ENCODE measurements at places on chromosomes 12 and 14. TPM values are rescaled to one million over a fixed set of nuclear protein-coding genes. Genes with fewer than 3 reads are reported as not detected.

DNA sequence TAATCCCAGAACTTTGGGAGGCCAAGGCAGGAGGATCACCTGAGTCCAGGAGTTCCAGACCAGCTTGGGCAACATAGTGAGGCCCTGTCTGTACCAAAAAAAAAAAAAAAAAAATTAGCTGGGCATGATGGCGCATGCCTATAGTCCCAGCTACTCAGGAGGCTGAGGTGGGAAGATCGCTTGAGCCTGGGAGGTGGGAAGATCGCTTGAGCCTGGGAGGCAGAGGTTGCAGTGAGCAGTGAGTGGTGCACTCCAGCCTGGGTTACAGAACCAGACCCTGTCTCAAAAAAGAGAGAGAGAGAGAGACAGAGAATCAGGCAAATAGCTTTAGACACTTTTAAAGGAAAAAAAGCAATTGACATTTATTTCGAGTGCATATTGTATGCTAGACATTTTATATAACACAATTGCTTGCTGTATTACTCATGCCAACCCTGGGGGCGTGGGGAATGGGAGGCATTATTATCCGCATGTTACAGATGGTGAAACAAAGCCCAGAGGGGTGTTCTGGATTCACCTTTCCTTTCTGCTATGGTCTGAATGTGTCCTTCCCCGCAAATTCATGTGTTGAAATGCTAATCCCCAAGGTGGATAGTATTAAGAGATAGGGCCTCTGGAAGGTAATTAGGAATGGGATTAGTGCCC is 9.7 kb downstream of the POU6F1 start:
- no peak for DNase-seq

DNA sequence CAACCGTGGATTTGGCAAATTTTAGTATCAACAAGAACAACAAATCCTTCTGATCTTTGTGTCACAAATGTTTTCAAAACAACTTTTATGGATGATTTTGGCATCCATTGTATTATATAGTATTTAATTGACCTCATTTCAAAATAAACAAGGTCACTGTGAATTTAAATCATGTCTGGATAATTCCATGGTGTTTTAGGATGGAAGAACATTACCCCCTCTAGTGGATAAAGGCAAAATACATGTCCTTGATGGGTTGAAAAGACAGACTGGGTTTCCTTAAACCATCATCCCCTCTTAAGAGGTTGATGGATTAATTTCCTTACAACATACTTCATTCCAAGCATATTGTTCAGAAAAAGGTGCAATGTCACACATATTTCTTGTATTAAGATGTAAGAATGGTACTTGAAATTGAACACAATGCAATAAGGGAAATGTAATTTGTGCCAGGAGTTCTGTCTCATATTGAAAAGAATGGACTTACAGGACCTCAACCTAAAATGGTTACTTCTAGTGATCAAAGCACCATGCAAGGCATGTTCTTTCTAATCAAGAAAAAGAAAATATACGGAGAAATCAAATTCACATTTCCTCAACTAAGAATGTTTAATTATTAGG is 352.0 kb downstream of the BCAT1 start:
- DNase-seq = no peak

DNA sequence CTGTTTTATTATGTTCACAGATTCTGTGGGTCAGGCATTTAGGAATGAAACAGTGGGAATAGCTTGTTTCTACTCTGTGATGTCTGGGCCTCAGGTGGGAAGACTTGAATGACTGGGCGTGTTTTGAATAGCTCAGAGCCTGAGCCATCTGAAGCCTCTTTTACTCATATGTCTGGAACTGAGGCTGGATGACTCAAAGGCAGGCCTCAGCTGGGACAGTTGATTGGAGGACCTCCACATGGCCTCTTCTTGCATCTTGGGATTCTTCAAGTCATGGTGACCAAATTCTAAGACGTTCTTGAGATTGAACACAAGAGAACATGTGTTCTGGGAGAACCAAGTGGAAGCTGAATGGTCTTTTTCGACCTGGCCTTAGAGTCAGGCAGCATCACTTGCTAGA is 45.8 kb upstream of the TBX3 start:
- DNase-seq = no peak

DNA sequence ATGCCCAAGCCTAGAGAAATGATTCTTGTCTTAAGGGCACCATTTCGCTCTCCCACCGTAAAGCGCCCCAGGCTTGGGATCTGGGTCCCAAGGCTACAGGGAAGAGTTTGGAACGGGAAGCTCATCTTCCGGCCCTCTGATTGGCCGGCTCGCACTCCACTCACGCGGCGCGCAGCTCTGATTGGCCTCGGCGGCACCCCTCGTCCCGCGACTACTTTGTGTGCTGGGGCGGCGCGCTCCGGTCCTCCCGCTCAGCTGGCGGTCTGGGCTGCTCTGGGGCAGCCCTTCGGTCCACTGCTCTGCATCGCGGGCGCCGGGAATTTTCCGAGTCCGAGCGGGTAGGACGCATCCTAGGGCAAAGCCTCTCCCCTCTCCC is 886 bp upstream of the FUT8 start:
- DNase-seq = peak; percentile 91

DNA sequence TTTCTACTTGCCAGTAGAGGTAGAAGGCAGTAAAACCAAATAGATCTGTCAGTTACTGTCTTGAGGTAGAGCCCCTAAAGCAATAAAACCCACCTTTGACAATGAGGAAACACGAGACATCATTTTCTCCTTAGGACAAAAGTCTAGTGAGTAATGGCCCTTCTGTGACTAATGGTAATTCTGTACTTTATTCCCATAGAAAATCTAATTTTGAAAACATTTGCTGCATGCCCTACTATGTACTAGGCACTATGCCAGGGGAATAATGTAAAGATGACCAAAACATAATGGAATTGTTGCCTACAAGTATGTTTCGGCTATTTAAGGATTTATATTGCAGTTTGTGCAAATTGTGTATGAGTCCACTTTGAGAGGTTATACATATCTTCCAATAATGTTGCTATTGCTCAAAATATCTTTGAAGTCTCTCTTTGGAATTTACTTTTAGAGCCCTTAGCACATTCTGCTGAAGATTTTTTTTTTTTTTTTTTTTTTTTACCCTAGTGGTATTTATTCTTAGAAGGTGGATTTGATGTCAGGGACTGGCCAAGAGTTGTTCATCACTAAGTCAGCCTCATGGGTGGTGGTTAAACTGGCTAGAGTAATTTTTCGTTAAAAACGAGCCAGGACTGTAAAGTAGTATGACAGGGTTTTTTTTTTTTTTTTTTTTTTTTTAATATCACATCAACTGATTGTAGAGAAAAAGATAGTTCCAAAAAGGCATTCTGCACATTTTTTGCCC is 109.7 kb downstream of the CRADD start:
- no peak for DNase-seq

DNA sequence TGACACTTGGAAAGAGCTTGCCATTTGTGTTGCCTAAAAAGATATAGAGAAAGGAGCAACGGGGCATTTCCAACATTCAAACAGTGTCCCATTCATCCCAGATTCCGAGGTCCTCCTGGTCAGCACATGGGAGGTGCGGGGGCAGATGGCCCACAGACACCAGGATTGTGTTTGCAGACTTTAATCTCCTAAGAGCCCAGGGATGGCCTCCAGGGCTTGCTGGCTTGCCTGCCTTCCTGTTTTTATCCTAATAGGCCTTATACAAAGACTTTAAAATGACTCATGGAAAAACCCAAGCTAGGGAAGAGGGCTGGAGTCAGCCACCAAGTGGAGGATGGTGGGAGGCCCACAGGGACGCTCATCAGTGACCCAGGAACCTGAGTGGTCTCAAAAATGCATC is 21.5 kb upstream of the FAM181A start:
- no peak for DNase-seq

- no peak for DNase-seq
Measured at GRCh38 chr14:61812347-61813095, 50.3 kb downstream of the SNAPC1 start.

DNA sequence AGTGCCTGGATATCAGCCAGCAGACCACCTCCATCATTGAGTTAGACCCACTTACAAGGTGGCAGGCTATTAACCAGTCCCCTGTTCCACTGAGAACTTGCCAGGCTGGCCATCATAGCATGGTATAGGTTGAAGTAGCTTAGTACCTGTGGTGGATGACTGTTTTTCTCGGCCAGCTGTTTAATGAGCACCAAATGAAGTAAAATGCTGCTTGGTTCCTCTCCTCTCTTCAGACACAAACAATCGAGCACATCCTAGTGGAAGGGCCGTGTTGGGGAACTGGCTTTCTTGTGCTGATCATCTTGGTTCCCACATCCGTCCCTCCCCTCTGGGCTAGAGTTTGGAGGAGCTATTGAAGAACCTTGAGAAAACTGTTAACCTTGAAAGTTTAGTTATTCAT is 486.2 kb downstream of the RAD51B start:
- no peak for DNase-seq

- no peak for DNase-seq
Measured at GRCh38 chr14:74879427-74880182, 2.1 kb upstream of the DLST start.

- no peak for DNase-seq
Measured at GRCh38 chr12:130803702-130804101, 35.3 kb downstream of the STX2 start.

DNA sequence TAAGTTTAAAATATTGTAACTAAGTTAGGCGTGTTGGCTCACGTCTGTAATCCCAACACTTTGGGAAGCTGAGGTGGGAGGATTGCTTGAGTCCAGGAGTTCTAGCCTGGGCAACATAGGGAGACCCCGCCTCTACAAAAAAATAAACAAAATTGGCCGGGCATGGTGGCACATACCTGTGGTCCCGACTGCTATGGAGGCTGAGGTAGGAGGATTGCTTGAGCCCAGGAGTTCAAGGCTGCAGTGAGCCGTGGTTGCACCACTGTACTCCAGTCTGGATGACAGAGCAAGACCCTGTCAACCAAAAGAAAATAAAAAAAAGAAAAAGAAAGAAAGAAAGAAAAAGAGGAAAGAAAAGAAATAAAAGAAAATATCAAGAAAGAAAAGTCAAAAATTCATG is 72.5 kb downstream of the TSPAN11 start:
- no peak for DNase-seq

DNA sequence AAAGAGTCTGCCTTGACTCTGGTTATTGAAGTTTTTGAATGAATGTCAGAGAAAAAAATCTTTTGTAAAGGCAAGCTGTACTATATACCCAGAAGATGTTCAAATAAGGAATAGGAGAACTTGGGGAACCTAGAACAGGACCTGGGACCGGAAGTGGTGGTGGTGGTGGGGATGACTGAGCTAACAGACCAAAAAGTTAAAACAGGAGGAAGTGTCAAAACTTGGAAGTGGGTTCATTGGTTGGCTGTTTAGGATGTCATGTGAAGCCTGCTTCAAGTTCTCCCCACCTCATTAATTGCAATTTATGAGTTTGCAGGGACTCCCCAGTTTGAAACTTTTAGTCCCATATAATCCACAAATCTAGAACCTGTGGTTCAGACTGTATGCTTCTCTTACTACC is 26.2 kb downstream of the PLXNC1 start:
- DNase-seq = peak; percentile 84

DNA sequence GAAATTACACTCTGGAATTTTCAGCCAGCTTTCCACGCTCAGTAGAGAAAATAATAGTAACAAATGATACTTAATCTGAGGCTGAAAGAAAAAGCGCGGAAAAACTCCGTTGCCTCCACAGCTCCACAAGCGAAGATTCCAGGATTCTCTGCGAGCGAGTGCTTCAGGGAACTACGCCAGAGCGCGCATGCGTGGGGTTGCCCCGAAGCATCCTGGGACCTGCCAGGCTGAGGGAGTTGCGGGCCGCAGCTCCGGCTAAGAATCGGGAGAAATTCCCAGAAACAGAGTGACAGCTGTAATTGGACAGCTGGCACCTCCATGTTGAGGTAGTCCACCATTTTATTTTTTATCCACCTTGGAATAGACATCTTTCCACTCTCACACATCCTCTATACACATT is 12.0 kb upstream of the TTC5 start:
- DNase-seq = no peak

GRCh38 chr14:29035134-29035533 is 268.5 kb downstream of the FOXG1 start:
- DNase-seq = no peak

GRCh38 chr14:92970271-92970670 is 47.3 kb downstream of the CHGA start:
- no peak for DNase-seq

- no peak for DNase-seq
Measured at GRCh38 chr12:22615963-22616501, 8.9 kb upstream of the ETNK1 start.

GRCh38 chr14:52551696-52552062 is 626 bp downstream of the TXNDC16 start:
- peak; percentile 23 for DNase-seq

DNA sequence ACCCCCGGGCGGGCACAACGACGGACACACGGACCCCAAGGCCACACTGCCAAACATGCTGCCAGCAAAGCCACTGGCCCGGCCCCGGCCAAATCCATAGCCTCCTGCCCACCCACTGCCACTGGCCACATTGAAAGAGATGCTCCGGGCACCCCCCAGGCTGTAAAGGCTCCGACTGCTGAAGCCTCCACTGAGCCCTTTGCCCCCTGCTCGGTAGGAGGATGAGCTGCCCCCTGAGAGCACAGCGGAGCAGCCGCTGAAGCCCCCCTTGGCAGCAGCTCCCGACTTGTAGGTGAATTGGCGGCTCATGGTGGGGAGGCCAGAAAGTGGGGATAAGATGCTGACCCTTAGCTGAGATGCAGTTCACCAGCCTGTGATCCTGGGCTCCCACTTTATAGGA is at the start of gene KRT73:
Gene KRT73 (minus strand): TSS at position 344 of the 400 bp plus-strand sequence. CDS start 35 bp downstream, at position 309.
- DNase-seq = no peak

DNA sequence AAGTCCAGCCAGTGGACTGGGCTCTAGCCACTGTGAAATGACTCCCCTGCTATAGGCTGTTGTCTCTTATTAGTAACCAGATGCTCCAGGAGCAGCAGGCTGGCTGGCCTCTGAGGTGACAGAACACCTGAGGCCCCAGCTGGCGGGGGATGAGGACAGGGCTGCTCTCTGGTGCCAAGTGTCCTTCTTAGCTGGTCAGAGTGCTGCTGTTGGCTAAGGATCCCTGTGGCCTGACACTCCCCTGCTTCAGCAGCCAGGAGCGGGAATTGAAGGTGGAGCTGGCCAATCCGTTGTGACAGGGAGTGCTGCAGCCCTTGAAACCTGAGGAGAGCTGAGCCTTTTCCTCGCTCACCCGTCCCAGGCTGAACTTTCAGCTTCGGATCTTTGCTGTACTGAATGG is 30.7 kb downstream of the TMEM229B start:
- no peak for DNase-seq

The EEA1 gene
- total RNA-seq = 31.6 TPM

The ZC2HC1C gene
- 9.2 TPM for total RNA-seq

The CCNB1IP1 gene
- 21.5 TPM for total RNA-seq

The FRMD6 gene
- 13.1 TPM for total RNA-seq

The ACADS gene
- total RNA-seq = 358 TPM

The RD3L gene
- not detected for total RNA-seq
